ENCODE measurements at places on chromosomes 13 and 19. TPM values are rescaled to one million over a fixed set of nuclear protein-coding genes. Genes with fewer than 3 reads are reported as not detected.

CNN1 gene
- 9.3 TPM for total RNA-seq

ZNF554 gene
- 5.8 TPM for total RNA-seq

SLC25A30 gene
- 16.4 TPM for total RNA-seq

SWSAP1 gene
- 0.50 TPM for total RNA-seq

METTL21C gene
- total RNA-seq: not detected

FFAR3 gene
- not detected for total RNA-seq

ACP7 gene
- total RNA-seq: under 0.01 TPM

GPR12 gene
- not detected for total RNA-seq

ATP8B3 gene
- 2.8 TPM for total RNA-seq

PRSS57 gene
- 0.17 TPM for total RNA-seq

ZNF486 gene
- total RNA-seq: 3.5 TPM

DCLK1 gene
- 19.5 TPM for total RNA-seq
